ENCODE measurements at places on chromosomes 2 and 18.

DNA sequence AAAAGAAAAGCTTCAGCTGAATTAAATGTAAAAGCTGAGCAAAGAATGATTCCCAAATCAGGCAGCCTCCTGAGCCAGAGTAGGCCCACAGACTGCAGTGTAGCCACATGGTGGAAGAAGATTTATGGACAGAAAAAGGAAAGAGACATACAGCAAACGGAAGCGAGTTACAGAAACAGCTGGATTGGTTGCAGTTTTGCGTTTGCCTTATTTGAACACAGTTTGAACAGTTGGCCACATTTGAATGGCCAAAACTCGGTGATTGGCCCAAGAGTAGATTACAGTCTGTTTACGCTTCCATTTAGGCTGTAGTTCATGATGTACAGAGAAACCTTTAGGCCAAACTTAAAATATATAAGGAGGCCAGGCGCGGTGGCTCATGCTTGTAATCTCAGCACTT is 35.1 kb downstream of the SH2D6 start:
- DNase-seq, result no peak

DNA sequence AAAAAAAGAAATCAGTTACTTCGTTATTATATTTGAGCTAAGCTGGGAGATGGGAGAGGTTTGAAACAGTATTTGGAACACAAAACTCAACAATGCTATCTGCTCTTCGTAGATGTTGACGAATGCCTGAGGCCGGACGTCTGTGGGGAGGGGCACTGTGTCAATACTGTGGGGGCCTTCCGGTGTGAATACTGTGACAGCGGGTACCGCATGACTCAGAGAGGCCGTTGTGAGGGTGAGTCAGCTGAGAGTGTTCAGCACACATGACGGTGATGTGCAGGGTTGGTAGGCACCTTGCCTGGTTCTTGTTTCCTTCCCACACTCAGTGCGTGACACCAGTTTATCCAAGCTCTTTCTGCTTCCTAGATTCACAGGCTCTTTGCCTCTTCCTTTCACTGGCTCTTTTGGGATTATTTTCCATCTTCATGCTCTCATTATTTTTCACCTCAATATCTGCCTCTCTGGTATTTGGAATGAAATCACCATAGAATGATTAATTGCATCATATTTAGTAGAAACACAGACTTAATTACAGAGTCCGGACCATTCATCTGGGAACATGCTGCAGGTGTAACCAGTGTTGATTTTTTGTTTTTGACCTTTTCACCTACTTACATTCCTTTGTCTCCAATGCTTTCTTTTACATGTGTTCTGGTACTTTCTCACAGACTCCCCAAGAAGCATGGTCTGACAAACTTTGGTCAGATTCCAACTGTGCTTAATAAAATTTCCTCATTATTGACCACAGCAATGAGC is 200.6 kb upstream of the RASGRP3 start:
- DNase-seq, result no peak

DNA sequence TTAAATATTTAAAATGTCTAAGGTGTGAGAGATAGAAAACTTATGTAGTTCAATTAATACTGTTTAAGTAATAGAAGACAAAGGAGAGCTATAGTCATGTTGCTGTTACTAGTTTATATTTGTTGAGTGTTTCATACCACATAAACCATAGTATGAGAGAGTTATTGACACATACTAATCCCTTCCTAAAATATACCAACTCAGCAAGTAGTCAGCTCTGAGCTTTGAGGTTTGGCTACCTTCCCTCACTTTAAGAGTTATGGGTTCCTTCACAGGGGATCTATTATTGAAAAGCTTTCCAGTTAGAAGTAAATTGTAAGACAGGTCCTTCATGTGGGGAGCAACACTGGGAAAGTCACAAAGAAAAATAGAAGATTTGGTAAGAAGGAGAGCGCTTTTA is 701.6 kb upstream of the ZEB2 start:
- no peak for DNase-seq

GRCh38 chr2:97751752-97752151 is 38.4 kb downstream of the ZAP70 start:
- no peak for DNase-seq

DNA sequence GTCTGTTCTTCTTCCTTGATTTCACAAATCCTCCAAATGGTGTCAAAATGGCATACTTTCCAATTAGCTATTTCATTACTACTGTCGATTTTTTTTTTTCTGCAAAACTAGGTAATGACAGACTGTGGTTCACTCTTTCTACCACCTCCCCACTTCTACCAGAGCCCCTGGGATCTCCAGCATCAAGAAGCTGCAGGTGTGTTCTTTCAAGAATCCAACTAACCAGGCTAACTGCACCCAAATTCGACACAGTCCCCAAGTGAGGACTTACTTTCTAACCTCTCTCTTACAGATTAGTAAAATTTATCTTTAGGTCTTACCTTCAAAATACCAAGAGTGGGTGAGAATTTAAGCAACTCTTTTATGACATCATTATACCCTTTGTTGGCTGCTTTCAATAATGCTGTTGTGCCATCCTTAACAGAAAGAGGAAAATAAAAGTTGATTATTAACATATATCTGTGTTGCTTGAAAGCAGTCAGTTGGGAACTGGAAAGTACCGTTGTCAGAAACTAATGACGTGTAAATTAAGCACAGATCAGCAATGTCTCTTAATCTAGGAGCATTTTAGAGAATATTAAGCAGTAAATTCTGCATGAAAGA is 31.2 kb upstream of the NPC1 start:
- no peak for DNase-seq

GRCh38 chr2:234995332-234996068 is 43.7 kb downstream of the SH3BP4 start:
- DNase-seq, result no peak

GRCh38 chr18:49901862-49902340 is 88.6 kb upstream of the ACAA2 start:
- no peak for DNase-seq

DNA sequence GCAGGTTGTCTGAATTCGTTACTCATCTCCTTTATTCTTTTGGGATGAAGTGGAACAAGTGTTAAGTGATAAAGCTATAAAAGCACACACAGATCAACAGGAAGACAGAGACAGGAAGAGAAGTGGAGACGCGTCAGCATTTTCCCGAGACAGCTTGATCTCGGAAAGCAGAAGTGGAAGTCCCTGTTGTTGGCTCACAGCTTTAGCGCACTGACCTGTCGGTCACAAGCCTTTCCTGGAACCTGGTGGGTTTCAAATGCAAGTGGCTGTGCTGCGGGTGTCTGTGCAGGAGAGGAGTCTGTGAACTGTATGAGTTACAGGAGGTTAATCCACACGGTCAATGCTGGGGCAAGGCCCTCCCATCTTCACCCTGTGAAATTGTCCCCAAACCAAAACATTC is 116.6 kb upstream of the PELI1 start:
- DNase-seq, result no peak

GRCh38 chr2:8141079-8141707 is 540.7 kb upstream of the ID2 start:
- no peak for DNase-seq

- DNase-seq, result no peak
Measured at GRCh38 chr18:59929621-59930295, 30.0 kb downstream of the PMAIP1 start.

GRCh38 chr2:197196541-197197180 is 113.9 kb downstream of the ANKRD44 start:
- no peak for DNase-seq

- DNase-seq, result no peak
Measured at GRCh38 chr18:57084331-57085271, 62.3 kb upstream of the BOD1L2 start.

- no peak for DNase-seq
Measured at GRCh38 chr18:9209279-9209678, 72.7 kb downstream of the ANKRD12 start.

DNA sequence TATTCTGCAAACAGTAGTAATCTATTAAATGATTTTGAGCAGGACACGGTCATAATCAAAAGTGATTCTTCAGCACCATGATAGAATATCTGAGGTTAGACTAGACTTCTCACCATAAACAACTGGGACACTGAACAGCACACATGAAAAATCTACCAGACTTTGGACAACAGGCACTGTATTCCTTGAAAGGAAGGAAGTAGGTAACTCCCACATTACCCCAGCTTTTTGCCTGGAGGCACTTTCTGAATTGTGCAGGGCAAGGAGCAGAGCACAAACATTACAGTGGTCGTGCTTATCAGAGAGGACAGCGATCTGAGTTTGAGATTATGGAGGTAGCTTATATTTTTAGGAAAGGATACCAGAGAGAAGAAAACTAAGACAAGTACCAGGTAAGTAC is 25.3 kb upstream of the IL1RL1 start:
- no peak for DNase-seq

DNA sequence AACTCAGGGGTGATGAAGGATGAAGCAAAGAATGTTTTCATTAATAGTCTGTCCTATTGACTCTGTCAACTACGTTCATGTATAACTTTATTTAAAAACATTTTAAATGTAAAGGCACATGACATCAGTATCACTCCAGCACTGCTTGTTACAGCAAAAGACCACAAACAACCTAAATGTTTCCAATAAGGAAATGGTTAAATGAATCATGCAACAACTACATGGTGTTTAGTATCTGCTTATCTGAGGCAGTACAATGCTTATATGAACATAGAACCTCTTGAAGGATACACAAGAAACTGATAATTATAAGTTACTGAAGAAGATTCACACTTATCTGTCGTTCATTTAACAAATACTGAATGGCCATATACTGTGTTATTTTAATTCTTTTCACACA is 8.4 kb downstream of the BARD1 start:
- no peak for DNase-seq

DNA sequence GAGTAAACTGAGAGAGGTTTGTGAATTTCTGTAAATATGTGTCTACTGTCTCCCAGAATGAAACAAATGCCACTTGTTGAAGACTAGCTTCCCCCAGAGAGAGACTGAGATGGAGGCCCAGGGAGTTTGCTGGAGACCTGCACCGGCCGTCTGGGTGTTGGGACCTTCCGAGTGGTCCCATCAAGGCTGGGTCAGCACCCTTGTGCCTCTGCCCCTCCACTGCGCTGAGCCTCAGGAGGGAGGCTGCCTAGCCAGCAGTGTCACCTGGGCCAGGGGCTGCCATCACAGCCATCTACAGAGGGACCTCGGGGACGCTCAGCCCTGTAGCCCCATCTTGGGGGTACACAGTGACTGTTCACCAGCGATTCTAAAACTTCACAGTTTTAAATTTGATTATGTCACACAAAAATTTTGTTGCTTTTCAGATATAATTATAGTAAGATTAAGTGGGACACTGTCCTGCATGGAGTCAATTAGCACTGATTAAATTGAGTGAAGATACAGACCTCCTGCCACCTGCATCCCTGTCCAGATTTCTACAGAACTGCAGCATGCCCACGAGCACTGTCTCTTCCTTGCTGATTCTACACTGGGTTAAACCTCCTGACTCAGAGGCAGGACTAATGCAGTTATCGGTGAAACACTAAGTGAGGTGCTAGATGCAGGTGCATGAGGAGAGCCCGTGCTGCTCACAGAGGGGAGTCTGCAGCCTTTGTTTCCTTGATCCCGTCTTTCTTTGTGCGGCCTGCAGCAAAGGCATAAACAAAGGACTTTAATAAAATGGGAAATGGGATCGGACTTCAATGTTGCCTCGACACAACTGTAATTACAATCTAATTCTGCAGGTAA is 50.5 kb downstream of the TMEM18 start:
- no peak for DNase-seq

GRCh38 chr2:182618672-182619079 is 97.4 kb upstream of the DNAJC10 start:
- DNase-seq, result no peak

DNA sequence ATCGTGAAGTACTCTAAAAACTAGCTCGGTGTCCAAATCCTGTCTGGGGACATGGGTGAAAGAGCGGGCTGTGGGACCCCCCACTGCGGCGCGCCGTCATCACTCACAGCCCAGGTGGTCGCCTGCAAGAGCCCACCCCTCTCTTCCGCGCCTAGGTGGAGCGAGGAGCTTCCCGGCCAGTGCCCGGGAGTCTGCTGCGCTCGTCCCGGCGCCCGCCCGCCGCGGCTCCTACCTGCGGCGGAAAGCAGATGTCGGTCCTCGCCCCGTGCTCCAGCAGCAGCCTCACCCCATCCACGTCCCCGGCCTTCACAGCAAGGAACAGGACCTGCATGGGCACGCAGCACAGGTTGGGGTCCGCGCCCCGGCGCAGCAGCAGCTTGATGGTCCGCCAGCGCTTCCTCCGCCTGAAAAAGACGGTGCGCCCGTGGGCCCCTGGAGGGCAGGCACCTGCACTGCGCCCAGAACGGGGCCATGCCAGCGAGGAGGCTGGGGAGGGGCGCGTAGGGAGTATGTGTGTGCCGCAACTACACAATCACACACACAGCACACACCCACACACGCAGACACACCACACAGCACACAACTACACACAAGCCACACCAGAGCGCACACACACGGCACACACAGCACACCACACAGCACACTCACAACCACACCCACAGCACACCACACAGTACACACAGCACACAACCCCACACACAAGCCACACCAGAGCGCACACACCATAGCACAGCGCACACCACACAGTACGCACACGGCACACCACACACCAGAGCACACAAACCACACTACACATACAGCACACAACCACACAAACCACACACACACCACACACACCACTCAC is 37.4 kb downstream of the ANKMY1 start:
- no peak for DNase-seq

GRCh38 chr2:200578778-200579177 is 7.0 kb upstream of the AOX1 start:
- no peak for DNase-seq

- peak; percentile 22 for DNase-seq
Measured at GRCh38 chr2:54522624-54523281, 66.6 kb downstream of the SPTBN1 start.

DNA sequence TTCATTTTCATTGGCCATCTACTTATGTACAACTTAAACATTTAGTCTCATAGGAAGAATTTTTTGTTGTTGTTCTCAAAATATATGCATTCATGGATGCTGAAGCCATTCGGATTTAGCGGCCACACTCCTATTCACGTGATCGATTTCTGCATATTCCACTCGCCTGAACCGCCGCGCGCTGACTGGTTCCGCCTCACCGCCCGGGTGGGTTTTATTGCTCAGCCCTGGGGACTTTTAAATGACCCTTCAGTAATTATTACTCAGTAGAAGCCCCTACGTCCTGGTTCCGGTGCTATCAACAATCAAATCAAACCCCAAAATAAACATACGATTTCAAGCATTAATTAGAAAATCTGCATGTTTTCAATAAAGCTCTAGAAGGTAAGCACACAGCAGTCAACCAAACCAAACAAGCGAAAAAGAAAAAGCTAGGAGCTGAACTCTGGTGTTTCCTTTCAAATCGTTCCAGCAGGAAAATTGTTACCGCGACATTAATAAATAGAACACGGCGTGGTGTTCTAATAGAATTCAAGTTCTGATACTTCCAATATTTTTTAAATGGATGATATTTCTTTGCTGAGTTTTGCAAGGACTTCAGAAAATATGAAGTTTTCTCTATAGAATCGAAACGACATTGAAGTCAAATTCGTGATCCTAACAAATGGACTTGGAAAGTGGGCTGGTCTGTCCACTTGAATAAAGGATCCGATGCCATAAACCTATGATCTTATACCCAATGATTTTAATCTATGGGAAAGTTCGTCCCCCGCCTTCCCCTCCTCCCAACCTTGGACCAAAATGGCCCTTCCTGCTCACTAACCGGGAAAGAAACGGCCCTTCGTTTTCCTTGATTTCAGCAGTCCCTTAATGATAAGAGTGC is 9.3 kb downstream of the PAX3 start:
- DNase-seq, result no peak

- DNase-seq, result no peak
Measured at GRCh38 chr2:175003875-175004729, 1.1 kb downstream of the CHN1 start.

All from stimulated activated CD8-positive, alpha-beta memory T cell treated with anti-CD3 and anti-CD28 coated beads, Interleukin-4, amount 100 ng/mL, for 1 hour (primary cell).